Glutamatergic neuron (in vitro differentiated cells): ENCODE measurements at places on chromosomes 4 and X. TPM values are rescaled to one million over a fixed set of nuclear protein-coding genes. Genes with fewer than 3 reads are reported as not detected.

GRCh38 chrX:135893294-135893817, at the start of the genes CT45A10 and SAGE1:
CT45A10 (minus strand) TSS chrX:135893444; CDS start chrX:135885344, 8,100 bp downstream.
SAGE1 (plus strand) TSS chrX:135893716; CDS start chrX:135896243, 2,527 bp downstream.
- DNase-seq = no peak

GRCh38 chr4:62601737-62602136, 1401.6 kb downstream of the ADGRL3 start:
- DNase-seq = no peak

DNA sequence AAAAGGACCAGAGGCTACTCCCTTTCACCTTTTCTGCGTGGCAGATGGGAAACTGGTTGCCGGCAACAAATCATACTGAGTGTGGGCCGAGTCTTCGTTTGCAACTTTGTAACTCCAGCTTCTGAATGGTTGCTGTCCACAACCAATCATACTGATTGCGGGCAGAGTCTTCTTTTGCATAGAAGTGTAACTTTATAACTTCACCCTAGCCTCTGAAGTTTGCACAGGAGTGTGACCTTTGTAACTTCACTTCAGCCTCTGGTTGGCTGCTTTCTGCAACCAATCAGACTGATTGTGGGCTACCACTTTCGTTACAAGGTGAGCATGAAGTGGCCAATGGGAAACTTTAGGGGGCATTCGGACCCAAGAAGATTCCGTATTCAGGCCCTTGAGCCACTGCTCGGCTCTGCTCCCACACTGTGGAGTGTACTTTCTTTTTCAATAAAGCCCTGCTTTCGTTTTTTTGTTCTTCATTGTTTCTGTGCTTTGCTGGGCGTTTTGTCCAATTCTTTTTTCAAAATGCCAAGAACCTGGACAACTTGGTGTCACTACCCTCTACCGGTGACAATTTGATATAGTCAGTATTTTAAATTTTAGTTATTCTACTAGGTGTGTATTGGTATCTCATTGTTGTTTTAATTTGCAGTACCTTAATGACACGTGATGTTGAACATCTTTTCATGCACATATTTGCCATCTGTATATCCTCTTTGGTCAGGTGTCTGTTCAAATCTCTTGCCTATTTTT, 9.0 kb upstream of the PAGE5 start:
- DNase-seq = no peak

GRCh38 chrX:136711147-136711546, 63.2 kb downstream of the CD40LG start:
- peak; percentile 22 for DNase-seq

DNA sequence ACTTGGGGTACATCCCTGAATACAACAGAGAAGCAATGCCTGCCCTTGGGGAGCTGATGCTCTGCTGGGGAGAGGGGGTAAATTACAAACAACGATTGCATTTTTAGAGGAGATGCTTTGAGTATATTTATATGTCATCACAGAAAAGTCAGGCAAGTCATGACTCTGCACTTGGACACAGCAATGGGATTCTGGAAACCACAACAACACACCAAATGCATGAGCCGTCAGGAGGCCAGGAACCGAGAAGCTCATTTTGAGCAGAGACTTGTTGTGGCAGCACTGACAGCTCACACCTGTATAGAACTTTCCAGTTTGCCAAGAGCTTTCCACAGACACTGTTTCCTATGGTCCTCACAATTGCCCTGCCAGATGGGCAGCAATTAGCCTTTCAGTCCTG, 113.2 kb upstream of the RBPJ start:
- no peak for DNase-seq

GRCh38 chr4:187302457-187303150, 578.9 kb upstream of the FAT1 start:
- no peak for DNase-seq

DNA sequence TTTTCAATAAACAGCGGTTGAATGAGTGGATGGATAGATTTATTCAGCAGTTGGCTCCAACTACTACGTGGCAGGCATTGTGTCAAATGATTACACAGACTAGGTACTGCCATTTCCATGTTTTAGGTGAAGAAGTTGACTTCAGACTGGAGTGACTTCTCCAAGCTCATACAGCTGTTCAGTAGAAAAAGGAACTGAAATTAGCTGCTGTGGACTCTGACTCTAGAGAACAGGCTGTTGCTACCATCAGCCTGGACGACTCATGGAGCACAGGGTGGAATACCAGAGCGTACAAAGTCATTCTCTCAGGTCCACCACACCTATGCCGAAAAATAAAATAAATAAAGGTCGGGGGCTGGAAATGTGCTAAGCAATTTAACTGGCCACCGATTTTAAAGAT, 45.3 kb downstream of the TENM3 start:
- no peak for DNase-seq

DNA sequence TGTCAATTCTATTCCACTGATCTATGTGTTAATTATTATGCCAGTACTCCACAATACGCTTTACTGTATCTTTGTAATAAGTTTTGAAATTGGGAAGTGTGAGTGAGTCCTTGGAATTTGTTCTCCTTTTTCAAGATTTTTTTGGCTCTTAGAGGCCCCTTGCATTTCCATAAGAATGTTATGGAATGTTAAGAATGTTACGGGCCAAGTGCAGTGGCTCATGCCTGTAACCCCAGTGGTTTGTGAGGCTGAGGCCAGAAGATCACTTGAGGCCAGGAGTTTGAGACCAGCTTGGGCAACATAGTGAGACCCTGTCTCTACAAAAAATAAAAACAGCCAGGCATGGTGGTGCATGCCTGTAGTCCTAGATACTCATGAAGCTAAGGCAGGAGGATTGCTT, 167.6 kb upstream of the CXorf66 start:
- no peak for DNase-seq

GRCh38 chr4:77010841-77011354, 61.3 kb downstream of the SEPTIN11 start:
- no peak for DNase-seq

GRCh38 chrX:143800150-143800549, 79.6 kb upstream of the SPANXN2 start:
- no peak for DNase-seq

- no peak for DNase-seq
Measured at GRCh38 chrX:38959736-38960135, 158.5 kb downstream of the MID1IP1 start.

DNA sequence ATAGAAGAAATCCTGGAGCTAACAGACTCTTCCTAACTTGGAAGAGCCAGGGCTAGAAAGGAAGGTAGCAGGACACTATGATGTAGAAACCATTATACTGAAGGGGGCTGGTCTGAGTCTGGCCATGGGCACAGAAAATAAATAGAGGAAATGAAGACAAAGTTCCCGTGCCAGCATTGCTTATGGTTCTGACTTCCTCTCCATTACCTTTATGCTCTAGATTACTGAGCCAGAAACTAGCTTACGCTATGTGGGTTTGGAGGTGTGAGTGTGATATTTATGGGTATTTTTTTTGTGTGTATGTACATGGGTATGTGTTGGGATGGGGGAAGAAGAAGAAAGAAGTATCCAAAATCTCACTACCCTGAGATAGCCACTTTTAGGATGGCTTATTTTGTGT, 148.3 kb downstream of the GLUD2 start:
- DNase-seq = no peak

GRCh38 chr4:10239982-10240654, 123.5 kb upstream of the WDR1 start:
- DNase-seq = no peak

- DNase-seq = no peak
Measured at GRCh38 chr4:23882976-23883531, 6.8 kb downstream of the PPARGC1A start.

ZCCHC12 gene
- total RNA-seq = 22.7 TPM

TLR6 gene
- total RNA-seq = not detected

GLOD5 gene
- not detected for total RNA-seq

XPNPEP2 gene
- not detected for total RNA-seq

VCX2 gene
- total RNA-seq = not detected

MAGEA11 gene
- total RNA-seq = not detected

GATA1 gene
- total RNA-seq = not detected

MUC7 gene
- not detected for total RNA-seq

HMX1 gene
- 1.7 TPM for total RNA-seq

GPR173 gene
- 85.3 TPM for total RNA-seq

MAOB gene
- not detected for total RNA-seq

ADH4 gene
- not detected for total RNA-seq

CETN2 gene
- 23.6 TPM for total RNA-seq

MAGEA9B gene
- total RNA-seq = not detected

CENPE gene
- total RNA-seq = 8.5 TPM

OPN1LW gene
- 2.6 TPM for total RNA-seq

NAP1L5 gene
- total RNA-seq = 20.9 TPM

AVPR2 gene
- total RNA-seq = not detected

NHSL2 gene
- total RNA-seq = 7.3 TPM
